Fibroblast of villous mesenchyme (primary cell): ENCODE measurements at places on chromosomes 13 and 19. TPM values are rescaled to one million over a fixed set of nuclear protein-coding genes. Genes with fewer than 3 reads are reported as not detected.

DNA sequence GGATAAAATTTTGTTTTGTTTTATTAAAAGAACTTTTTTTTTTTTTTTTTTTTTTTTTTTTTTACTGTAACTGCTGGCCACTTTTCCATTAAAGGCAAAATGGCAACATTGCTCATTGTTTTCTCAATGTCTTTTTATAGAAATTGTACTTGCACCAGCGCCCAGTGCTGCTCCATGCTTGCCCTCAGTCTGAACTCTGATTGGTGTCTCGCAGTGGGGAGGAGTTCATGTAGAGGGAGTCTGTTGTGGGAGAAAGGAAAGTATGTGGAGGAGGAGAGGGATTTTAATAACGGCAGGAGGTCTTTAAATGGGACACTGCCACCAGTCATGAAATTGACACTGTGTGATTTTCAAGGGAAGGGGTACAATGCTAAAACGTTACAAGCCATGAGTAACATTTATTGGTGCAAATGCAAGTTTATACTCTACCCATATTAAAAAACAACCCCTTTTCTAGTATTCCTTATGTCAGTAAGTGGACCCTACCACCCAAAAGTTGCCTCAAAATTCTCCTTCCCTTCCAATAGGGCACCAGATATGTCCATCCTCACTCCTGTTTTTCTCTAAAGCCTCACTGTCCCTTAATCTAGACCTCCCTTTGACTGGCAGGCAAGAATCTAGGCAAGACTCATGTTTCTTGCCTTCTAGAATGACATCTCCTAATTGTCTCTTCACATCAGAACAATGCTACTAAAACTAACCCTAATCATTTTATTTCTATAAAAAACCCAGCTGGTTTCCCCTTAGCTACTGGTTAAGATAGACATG lies 3.2 kb downstream of the RASL11A start:
- no peak for DNase-seq

SHD gene
- not detected in 2 replicates for total RNA-seq

CEACAM20 gene
- total RNA-seq, result not detected in 2 replicates

USHBP1 gene
- not detected in 2 replicates for total RNA-seq

- peak; percentile 99 for DNase-seq
These were observed at the start of gene PIH1D1 for GRCh38 chr19:49451430-49452181. PIH1D1 (minus strand) TSS chr19:49451814; CDS start chr19:49451574, 240 bp downstream.

DNA sequence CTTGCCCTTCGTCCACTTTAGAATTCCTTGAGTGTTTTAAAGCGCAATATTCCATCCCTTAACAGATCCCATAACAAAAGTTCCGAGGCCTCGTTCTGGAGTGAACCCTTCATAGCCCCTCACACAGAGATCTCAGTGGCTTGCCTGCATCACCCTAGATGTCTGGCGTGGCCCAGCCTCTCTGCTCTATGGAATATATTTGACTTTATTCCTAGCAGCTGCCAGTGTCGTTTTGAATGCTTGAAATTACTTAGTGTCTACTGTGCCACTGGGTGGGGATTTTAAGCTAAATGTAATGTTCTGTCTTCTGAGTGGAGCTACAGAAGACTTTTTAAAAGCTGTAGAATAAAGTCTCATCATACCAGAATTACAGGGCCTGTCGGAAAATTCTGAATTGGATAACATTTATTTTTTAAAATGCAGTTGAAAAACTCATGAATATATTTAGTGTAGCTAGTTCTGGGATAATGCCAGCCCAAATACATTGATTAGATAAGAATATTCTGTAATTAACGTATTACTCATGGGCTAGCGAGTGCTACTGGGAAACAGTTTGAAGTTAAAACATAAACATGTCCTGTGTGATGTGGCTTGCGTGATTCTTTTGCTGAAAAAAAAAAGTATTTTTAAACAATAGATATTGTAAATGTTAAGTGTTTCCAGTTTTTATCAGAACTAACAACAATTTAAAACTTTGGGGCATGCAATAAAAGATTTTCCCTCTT lies 111.8 kb downstream of the ESD start:
- no peak for DNase-seq

FBXW9 gene
- total RNA-seq, result 7.3 and 15.1 TPM in 2 replicates

KLK7 gene
- not detected in 2 replicates for total RNA-seq

ARRDC5 gene
- total RNA-seq, result 0.32 TPM in 1 of 2 replicates, not detected in the other

PALM3 gene
- under 0.01 TPM in 1 of 2 replicates, not detected in the other for total RNA-seq

DNA sequence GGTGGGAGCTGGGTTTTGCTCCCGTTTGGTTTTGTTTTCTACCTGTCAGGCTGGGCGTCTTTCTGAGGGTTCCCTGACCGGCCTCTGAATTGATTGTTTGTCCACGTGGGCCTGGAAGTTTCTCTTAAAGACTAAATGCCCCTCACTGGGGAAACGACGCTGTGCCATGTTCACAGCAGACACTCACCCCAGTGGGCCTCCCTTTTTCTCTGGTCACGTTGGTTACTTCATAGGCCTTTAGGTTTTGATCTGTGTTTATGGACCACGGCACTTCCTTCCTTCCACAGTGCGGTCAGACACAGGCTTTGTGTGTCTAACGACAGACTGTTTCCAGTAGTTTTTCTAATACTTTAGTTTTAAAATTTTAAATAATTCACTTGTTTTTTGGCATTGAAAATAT lies 20.1 kb upstream of the NDUFS7 start:
- DNase-seq, result no peak

GRCh38 chr19:1470305-1471009 lies 8.6 kb downstream of the C19orf25 start:
- DNase-seq, result peak; percentile 51

HIPK4 gene
- total RNA-seq, result under 0.01 TPM in 2 replicates

DNA sequence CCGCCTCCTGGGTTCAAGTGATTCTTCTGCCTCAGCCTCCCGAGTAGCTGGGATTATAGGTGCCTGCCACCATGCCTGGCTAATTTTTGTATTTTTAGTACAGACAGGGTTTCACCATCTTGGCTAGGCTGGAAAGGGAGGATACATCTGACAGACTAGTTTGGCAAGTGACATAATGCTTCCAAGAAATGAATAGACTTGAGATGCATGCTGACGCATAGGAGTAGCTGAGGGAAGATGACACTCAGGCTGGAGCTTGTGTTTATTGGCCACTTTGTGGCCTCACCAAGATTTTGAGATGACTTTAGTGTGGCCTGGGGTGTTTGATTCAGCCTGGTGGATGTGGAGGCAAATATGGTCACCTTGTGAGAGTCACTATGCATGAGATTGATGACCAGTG lies 4.0 kb downstream of the ZNF586 start:
- DNase-seq, result no peak

CEACAM4 gene
- not detected in 2 replicates for total RNA-seq

DNA sequence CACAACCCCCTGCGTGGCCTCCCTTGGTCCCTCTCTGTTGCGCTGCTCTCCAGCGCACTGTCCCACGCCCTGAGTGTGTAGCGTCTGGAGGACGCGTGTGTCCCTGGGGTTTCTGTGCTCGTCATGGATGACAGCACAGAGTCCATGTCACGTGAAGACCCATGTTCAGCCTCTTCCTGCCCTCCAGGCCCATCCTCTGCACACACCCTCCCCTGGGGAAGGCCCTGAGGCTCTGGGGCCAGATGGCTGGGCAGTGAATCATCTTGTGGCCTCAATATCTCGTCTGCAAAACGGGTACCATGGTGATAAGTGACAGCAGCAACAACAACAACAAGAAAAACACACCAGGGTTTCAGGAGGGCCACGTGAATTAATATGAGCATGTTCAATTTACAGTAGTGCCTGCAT lies 71.5 kb upstream of the ARHGEF7 start:
- DNase-seq, result peak; percentile 67

ETHE1 gene
- total RNA-seq, result 113 and 121 TPM in 2 replicates

DNA sequence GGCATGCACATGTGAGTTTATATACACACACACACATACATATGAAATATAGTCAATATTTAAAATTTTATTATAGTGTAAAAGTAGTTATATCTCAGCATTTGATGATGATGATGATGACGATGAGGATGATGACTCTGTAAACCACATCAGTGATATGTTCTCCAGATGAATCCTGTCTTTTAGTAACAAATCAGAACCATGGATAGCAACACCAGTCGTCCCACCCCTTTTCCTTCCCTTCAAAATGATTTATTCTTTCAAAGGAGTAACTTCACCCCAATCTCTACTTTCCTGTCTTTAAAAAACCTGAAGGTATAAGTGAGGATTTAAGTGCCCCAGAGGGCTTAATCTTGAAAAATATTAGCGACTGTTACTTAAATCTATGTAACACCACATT lies 74.1 kb downstream of the DCLK1 start:
- DNase-seq, result no peak

- DNase-seq, result no peak
These were observed 137.9 kb upstream of the LSM14A start for GRCh38 chr19:34034318-34034846.

GRCh38 chr19:28636016-28636629 lies 576.8 kb downstream of the UQCRFS1 start:
- DNase-seq, result no peak

DNA sequence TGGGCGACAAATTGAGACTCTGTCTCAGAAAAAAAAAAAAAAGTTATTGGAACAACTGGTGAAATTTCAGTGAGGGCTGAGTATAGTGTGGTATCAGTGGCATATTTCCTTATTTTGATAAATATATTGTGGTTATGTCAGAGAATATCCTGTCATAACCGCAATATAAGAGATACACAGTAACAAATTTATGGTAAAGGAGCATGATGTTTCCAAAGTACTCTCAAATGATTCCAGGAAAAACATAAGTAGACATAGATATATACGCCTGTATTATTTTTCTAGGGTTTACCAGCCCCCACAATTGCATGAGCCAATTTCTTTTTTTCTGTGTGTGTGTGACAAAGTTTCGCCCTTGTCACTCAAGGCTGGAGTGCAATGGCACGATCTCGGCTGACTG lies 5.7 kb upstream of the C5AR1 start:
- no peak for DNase-seq

FAM32A gene
- total RNA-seq, result 94.1 TPM in 2 replicates

GRCh38 chr13:49146950-49147355 lies 73.2 kb upstream of the MLNR start:
- DNase-seq, result peak; percentile 72

- no peak for DNase-seq
These were observed 40.6 kb upstream of the ZNF681 start for GRCh38 chr19:23799321-23799720.

KIR2DL4 gene
- total RNA-seq, result not detected in 2 replicates

GRCh38 chr13:31853643-31854326 lies 114.5 kb downstream of the RXFP2 start:
- no peak for DNase-seq
